ENCODE measurements at places on chromosomes 4 and X.
A peak's percentile ranks its signal among the peaks of the same experiment; 100 is the strongest.

- peak; percentile 76 for DNase-seq
Observed at GRCh38 chr4:110516106-110516922, 40.4 kb downstream of the ENPEP start.

- DNase-seq: no peak
Observed at GRCh38 chrX:39542316-39542715, 555.4 kb downstream of the BCOR start.

GRCh38 chr4:18686338-18687037 is 664.9 kb upstream of the LCORL start:
- DNase-seq: no peak

- DNase-seq: peak; percentile 48
Observed at GRCh38 chrX:107450823-107451509, 1.5 kb downstream of the FRMPD3 start.
